ENCODE measurements at places on chromosomes 3 and 15.

- DNase-seq = no peak
These were observed 15.4 kb upstream of the RFC4 start for GRCh38 chr3:186821429-186822387.

DNA sequence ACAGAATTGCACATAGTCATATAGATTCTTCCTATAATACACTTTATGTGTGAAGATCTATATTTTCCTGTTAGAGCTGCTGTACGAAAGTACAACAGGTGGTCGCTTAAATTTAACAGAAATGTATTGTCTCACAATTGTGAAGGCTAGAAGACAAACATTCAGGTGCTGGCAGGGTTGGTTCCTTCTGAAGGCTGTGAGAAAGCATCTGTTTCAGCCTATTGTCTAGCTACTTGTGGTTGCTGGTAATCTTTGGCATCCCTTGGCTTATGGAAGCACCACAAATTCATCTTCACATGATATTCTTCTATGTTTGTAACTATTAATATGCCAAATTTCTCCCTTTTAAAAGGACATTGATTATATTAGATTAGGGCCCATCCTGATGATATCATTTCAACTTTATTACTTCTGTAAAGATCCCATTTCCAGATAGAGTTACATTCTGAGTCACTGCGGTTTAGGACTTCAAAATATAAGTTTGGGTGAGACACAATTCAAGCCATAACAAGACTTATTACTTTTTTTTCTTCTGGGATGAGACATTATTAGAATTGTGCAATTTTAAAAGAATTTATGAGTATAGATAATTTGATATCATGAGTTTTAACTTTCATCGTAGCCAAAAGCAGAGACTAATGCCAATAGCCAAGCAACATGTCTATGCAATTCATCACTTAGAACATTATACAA, 248.1 kb upstream of the BCHE start:
- DNase-seq = no peak

DNA sequence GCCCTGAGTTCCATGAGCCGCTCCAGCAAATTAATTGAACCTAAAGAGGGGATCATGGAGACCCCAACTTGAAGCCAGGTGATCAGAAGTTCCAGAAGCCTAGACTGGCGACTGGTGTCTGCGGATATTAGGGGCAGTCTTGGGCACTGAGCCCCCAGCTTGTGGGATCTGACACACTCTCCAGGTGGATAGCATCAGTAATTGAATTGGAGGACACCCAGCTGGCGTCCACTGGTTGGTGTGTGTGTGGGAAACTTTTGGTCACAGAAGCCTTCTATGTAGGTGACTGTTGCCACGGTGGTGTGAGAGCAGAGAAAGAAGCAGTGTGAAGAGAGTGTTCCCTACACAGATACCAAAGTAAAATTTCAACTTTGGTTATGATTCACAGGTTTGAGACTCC, 106.0 kb upstream of the ADPGK start:
- no peak for DNase-seq

- DNase-seq = no peak
These were observed 970.8 kb downstream of the PLOD2 start for GRCh38 chr3:145190138-145190537.

DNA sequence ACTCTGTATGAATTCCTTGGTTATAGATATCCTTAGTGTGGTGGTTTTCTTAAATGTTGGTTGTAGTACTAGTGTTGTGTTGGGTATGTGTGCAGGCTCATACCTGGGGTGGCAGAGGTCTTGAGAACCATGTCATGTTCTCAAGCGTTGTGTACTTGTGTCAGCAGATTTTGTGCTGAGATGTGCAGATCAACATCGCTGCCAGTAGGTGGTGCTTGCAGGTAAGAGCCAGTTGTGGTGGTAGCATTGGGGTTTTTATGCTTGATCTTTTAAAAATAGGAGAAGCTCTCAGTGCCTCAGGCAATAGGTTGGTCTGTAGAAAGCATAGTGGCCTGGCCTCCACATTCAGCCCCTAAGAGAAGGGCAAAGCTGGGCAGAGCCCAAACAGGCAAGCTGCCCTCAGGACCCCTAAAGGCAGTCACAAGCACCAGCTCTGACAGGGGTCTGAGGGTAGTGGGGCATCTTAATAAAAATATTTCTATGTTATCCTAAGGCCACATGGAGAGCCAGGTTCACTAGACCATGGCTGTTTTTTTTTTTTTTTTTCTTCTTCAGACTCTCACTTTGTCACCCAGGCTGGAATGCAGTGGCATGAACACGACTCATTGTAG, 164.0 kb downstream of the IL20RB start:
- DNase-seq = no peak

DNA sequence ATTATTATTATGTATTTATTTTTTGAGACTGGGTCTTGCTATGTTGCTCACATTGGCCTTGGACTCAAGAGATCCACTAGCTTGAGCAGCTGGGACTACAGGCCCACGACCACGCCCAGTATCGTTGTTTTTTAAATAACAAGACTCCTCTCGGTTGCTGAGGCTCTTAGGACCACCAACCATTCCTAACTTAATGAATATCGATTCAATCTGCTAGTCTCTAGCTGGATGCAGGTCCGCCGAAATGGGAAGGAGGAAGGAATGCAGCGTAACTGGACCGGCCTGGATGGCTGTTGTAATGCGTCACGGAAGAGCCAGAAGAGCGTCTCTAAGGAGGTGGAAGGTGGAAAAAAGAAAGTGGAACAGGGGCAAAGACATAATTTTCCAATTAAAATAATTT, 1.7 kb downstream of the ANXA2 start:
- no peak for DNase-seq

- no peak for DNase-seq
These were observed 1.3 kb upstream of the RFX7 start for GRCh38 chr15:56244811-56245576.
